ENCODE measurements at places on chromosomes 5 and 9.

- DNase-seq = no peak
These were observed 31.1 kb downstream of the TUT7 start for GRCh38 chr9:86322973-86323644.

- DNase-seq = no peak
These were observed 169.9 kb downstream of the CDH9 start for GRCh38 chr5:26868504-26868903.

DNA sequence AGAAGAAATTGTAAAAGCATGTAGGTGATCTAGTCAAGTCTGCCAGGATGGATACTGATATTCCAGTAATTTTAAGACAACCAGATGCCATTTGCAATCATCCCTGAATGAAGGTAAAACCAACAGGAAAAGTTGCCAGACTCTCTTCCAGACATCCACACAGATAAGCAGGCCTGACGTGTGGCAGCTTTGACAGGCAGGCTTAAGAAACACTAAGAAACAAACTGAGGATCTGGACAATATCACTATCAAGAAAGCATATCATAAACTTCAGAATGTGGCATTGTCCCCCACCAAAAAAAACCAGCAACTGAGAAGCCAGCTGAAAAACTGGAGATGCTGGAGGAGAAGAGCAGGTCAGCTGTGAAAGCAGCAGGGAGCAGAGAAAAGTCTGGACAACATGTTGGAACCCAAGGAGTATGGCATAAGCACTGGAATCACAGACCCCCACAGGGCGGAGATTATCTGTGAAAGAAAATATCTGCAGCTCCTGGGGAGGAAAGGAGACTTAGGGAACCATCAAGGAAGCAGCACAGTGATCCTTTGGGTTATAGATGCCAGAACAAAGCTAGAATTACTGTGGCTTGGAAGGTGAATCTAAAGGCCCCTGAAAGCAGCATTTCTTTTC, 307.0 kb downstream of the CWC27 start:
- DNase-seq = no peak

DNA sequence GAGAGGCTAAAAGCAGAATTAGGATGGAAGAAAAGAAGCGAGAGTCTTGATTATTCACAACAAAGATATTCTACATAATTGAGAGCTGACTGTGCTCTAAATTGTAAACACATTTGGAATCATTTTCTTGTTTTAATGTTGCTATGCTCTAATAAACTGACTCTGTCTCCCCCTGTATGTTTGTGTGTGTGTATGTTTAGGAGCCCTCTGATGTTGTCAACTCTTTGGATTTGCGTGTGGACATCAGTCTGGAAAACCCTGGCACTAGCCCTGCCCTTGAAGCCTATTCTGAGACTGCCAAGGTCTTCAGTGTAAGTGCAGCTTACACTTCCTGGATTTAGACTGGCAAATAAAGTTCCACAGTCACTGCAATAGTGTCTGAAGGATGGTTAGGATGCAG, 37.8 kb downstream of the MOCS2 start:
- DNase-seq = no peak

DNA sequence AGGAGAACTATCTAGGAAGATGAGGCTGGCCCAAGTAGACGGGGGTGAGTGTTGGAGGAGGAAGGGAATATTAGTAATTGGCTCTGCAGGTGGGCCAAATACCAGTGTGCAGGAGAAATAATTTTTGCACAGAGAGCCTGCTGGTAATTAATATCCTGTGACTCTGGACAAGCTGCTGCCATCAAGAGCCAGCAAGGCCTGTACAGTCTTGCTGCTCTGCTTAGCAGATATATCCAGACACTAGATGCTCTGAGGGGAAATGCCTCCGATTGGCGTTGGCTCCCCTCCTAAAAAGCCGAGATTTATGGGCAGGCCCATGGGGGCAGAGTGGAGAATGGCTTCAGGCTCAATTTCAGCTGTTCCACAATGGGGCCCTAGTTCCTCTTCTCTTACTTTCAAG, 29.6 kb upstream of the ASTN2 start:
- DNase-seq = peak; percentile 17

- no peak for DNase-seq
These were observed 1.3 kb downstream of the SDHA start for GRCh38 chr5:219460-219863.

- peak; percentile 30 for DNase-seq
These were observed 16.4 kb downstream of the RETREG1 start for GRCh38 chr5:16600397-16600796.

DNA sequence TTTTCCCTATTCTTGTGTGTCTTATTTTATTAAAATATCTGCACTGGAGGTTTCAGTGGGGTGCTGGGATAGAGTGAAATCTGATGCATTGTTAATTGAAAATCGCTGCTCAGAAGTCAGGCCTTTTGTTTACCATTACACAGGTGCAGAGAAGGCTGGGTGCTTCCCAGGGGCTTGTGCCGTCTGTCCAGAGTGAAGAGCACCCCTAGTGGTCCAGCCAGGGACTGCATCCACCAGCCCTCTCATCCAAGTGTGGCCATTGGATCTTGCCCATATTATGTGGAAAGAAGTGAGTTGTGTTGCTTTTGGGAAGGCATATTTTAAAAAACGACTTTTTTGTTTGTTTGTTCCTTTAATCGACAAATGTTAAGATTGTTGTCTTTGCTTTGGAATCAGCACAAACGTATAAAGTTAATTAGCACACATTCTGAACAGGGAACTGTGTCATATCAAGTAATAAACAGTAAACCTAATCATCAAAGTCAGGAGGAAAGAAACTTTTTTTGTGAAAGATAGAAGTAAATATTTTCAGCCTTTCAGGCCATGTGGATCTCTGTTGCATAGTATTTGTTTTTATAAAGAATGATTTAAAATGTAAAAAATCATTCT, 315.6 kb downstream of the MTRR start:
- DNase-seq = peak; percentile 45

DNA sequence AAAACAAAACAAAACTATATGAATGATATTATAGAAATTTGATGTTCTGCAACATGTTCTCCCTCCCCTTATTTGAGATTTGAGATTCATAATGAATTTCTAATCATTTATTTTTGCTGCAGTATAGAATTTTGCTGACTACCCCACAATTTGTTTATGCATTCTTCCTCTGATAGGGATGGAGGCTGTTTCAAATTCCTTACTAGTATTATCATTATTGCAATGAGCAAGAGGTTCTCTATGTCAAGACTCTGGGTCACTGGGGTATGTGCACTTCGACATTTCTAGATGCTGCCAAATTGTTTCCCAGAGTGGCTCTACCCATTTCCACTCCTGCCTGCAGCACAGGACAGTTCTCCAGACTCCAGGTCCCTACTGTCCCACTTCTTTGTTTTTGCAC, 54.9 kb upstream of the DAB2IP start:
- DNase-seq = no peak

DNA sequence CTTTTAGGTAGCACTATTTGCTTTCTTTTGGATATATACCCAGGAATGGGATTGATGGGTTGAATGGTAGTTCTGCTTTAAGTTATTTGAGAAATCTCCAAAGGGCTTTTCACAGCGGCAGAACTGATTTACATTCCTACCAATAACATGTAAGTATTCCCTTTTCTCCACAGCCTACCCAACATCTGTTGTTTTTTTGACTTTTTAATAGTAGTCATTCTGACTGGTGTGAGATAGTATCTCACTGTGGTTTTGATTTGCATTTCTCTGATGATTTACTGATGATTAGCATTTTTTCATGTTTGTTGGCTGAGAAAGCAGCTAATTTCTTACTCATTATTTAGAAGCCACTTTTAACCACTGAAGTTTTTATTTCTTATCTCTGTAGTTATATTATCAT, 221.1 kb upstream of the ACTBL2 start:
- no peak for DNase-seq

DNA sequence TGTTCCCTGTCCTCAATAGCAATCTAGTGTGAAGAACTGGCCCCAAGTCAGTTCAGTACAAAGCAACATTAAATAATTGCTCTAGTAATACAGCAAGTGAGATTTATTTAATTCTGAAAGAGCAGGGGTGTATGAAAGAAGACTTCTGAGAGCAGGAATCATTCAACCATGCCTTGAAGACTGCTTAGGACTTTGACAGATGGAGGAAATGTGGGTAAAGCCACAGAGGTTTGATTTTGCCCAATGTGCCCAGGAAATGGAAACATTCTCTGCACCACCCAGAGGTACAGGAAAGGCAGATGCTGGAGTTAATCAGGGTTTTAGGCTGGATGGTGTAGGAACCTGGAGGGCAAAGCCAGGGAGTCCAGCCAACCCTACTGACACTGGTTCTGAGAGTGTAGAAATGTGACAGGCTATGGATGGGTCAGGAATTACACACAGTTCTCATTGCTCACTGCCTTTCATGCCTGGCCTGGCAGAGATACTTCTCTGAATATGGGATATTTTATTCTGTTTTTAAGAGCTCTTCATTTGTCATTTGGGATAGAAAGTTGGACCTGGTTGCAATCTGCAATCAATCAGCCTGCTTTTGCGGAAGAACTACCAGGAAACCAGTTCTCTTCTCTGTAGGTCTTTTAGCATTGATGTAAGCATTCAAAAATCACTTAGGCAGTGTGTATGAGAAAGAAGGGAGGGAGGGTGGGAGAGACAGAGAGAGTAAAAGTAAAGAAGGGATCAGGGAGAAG, 88.3 kb downstream of the BRINP1 start:
- no peak for DNase-seq

- no peak for DNase-seq
These were observed 35.3 kb downstream of the UBE2QL1 start for GRCh38 chr5:6483880-6484382.

DNA sequence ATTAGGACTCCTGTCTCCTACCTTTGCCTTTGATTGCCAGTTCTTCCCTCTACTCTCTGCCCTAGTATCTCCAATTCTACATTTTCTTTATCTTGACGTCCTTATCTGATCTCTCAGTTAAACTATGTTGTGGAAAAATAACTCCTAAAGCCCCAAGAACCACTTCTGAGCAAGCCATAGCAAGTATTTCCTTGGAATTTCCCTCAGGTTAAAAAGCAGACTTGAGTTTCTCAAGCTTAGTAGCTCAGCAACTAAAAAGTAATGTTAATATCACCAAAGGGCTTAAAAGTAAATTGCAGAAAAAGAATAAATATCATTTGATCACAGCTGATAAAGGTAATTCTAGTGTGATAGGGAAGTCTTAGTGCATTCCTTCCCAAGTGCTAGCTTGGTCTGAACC, 13.2 kb upstream of the HSPB3 start:
- DNase-seq = no peak

DNA sequence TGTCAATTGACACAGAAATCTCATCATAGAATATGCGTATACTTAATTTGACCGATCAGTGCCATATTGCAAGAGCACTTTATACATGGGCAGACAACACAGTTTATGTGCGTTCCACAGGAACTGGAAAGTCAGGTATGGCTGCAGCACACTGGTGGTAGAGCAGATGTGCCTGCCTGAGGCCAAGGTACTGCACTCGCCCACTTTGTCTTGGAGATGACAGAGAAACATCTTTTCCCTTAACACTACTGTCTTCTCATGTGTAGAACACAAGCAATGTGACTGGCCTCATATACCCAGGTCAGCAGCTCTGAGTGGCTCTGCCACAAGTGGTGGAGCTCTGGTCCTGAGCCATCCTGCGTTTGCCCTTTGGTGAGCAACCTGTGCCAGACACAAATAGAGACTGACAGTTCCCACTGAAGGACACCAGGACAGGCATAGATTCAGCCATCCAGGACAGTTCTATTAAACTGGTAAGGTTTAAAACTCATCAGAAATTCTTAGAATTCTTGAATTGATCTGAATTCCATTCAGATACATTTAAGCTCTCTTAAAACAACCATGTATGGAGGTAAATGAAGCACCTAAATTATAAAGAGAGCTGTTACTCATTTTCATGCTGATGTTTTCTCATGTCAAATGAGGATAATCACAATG, 21.0 kb upstream of the PPP2CA start:
- DNase-seq = no peak

- no peak for DNase-seq
These were observed 109.4 kb downstream of the FEM1C start for GRCh38 chr5:115435065-115435777.

All from NCI-H1105 treated with DMSO at 0.1 percent for 48 hours (cell line).